ENCODE measurements at places on chromosomes 12 and 14. TPM values are rescaled to one million over a fixed set of nuclear protein-coding genes. Genes with fewer than 3 reads are reported as not detected.

KITLG gene
- total RNA-seq: 16.7 TPM

AKAP3 gene
- total RNA-seq: 1.7 TPM

ADGRD1 gene
- not detected for total RNA-seq

DNA sequence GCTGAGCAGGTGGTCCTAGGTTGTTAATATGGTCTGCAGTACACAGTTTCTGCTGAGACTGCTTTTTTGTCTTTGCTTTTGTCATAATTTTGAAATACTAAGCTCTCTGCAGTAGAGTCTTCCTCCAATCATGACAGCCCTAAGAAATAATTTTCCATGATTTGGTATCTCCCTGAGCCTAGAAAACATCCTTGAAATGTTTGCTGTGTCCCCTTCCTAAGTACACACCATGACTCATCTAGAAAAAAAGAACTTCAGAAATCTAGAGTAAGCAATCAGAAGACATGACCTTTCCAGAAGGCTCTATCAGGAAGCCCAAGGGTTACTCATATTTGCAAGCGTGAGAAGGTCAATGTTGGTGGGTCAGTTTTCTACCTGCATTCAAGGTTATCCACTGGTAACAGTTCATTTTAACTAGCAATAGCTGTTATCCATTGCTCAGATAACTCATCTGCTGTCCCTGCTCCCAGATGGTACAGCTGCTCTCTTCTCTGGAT, 16.4 kb downstream of the DAD1 start:
- DNase-seq: no peak

Data from foreskin keratinocyte (primary cell).